ENCODE measurements at places on chromosomes 4 and X.
A peak's percentile ranks its signal among the peaks of the same experiment; 100 is the strongest.

- no peak for DNase-seq
Measured at GRCh38 chrX:28756647-28757046, 169.4 kb downstream of the IL1RAPL1 start.

DNA sequence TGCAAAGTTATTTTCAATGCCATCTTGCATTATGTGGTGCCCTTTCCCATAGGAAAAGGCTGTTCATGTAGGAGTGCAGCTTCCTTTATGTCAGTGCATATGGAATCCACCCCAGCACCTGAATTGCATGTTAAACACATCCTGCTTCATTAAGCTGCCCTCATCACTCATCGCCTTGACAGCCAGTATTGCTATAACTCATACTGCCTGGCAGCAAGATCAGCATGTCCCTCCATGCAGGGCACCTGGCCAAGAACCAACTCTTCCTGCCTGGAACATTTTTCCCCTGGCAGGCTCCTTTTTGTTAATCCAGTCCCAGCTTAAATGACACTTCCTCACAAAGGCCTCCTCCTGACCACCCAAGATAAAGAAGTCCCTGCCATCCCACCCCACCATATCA, 23.5 kb upstream of the CA5B start:
- DNase-seq: no peak

- no peak for DNase-seq
Measured at GRCh38 chrX:2690856-2691542, at the start of gene CD99. Gene CD99, plus strand, starts transcription at chrX:2691295. Its CDS starts 66 bp downstream, at chrX:2691361.

DNA sequence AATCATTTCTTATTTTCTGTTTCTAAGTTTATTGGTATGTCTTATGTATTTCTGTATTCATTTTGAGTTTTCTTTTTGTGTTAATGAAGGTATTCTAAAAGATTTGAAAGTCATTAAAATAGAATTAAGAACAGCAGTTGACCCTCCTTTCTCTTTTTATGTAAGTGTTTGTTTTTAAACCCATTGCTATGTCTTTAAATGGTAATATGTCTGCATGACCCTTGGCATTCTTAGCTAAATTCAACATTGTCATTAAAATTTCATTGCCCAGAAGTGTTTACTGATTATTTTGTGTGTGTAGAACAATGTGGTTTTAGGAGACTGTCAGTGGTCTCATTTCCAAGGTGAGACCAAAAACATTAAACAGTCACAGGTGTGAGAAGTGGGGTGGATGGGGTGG, 197.8 kb downstream of the PCDH7 start:
- DNase-seq: no peak

GRCh38 chr4:17846266-17846665, 35.5 kb downstream of the NCAPG start:
- no peak for DNase-seq

DNA sequence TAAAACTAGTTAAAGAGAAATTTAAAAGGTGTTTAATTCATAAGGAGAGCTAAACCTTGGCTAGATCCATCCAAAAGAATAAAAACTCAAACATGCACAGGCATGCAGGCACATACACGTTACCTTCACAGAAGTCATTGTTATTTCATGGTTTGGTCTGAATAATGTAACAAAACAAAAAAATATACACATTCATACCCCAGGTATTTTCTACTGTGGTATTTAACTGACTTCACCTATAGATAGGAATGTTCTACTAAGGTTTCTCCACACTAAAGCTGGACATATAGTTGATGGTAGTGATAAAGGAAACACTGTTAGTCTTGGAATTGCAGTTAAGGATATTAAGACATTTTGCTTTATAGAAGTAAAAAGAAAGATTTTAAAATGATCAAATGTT, 283.6 kb upstream of the PCDH10 start:
- no peak for DNase-seq

- DNase-seq: no peak
Measured at GRCh38 chr4:28916585-28916984, 1803.6 kb upstream of the PCDH7 start.

- no peak for DNase-seq
Measured at GRCh38 chr4:33715841-33716395, 2528.4 kb downstream of the ARAP2 start.

DNA sequence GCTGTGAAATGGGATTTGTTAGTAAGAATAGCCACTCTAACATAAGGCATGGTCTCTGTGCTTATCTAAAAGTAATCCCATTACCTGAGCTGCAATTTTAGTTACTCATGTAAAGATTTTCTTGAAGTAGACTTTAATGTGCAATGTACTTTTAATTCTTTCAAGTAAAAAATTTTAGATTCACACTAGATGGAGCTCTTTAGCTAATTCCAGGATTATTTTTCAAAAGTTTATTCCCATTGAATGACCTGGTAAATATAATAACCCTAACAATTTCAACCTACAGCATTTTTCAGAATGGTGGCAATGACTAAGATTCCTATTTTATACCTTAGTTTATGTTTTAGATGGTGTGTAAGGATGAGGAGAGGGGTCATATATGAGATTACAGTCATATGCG, 18.1 kb downstream of the USP38 start:
- no peak for DNase-seq

DNA sequence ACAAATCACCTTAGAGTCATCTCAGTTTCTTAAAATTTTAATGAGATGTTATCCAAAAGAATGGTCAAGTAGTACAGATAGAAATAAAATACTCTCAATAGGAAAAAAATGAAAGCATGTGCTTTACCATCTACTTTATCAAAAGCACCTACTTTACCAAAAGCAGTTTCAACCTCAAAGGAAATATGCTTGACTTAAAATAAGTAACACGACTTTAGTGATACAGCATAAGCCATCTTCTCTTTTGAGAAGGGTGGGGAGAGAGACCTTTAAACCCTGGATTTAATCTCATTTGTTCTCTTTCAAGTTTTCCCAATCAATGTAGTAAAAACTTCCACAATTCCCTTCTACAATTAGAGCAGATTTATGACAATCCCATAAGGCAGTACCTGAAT, 26.5 kb downstream of the OTUD4 start:
- DNase-seq: no peak

- no peak for DNase-seq
Measured at GRCh38 chr4:176274441-176274840, 5.4 kb upstream of the ASB5 start.

DNA sequence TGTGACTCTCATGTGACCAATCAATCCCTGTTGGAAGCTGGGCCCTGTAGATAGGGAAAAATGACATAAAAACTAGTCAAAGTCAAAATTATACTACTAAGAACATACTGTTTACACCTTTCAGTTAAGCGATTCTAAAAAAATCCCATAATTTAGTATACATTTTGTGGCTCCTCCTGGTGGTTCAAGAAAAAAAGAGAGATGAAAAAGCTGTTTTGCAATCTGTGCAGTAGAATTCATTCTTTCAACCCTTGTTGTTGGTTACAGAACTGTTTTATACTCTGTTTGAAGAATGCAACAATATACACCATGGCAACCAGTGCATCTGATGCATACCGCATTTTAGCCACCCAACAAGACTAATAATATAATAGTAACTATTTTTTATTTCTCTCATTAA, 66.8 kb upstream of the ANK2 start:
- DNase-seq: no peak

DNA sequence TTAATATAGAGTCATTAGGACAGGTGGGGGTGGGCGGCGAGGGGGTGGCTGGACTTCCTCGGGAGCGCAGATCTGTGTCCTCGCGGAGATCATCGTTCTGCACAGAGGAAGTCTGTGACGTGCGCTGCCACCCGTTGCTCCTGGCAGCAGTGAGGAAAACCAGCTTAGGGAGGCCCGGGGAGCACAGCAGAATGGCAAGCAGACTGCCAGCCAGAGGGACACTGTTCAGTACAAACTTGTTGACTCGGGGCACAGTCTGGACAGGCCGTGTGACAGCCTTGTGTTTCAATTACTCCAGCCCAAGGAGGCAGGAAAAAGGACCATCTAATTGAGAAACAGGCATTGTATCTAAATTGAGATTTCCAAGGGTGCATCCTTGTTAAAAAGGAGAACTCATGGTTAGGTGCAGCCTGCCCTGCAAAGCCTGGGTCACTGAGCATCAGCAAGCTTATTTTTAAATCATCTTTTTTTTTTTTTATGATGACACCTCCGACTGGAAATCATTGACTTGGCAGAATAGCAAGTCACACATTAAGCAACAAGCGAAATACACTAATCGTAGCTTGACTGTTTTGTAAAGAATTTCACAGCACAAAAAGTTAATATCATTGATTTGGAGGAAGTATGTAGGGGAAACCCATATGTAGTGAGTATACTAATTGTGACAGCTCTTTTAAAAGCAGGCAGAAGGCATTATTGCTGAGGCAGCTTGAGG, 512.0 kb upstream of the FAT1 start:
- DNase-seq: no peak

- DNase-seq: no peak
Measured at GRCh38 chr4:26179316-26179760, 141.5 kb upstream of the RBPJ start.

DNA sequence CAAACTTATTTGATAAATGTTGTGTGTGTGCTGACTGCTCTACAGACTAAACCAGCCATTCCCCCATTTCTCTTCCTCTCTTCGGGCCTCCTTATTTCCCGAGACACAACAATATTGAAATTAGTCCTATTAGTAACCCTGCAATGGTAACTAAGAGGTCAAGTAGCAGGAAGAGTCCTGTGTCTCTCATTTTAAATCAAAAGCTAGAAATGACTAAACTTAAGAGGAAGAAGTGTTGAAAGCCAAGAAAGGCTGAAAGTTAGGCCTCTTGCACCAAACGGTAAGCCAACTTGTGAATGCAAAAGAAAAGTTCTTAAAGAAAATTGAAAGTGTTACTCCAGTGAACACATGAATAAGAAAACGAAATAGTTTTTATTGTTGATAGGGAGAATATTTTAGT, 357.8 kb upstream of the SLC7A11 start:
- no peak for DNase-seq

DNA sequence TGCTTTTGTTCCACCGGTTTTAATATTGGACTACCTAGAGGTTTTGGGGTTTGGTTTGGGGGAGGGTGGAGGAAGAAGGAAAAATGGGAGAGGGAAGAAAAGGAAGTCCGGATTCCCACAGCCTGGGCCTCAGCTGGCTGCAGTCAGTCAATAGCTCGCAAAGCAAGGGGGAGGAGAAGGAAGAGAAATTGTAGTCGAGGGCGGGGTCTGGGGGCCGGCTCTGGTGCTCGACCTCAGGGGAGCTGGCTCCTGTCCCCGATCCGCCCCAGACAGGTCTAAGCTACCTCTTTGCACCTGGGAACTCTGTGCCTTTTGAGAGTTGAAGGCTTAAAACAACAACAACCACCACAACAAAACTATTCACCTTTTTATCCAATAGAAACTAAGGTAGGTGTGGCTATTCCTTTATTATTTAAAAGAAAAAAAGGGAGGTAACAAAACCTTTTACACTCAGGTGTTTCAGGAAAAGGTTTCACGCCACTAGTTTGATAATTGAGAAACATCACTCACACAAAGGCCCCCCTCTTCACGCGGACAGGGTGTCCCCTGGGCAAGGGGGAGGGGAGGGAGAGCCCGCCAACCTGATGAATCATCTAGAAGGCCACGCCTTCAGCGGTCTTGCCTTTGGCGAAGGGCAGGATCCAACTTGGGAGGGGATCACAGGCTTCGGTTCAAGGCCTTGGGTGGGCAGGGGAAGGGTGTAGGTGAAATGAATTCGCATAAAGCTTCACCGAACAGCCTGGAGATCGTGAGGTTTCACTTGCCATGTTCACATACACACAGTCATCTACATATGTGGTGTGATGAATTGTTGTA, 1.6 kb upstream of the LNX1 start:
- peak; percentile 65 for DNase-seq

- DNase-seq: no peak
Measured at GRCh38 chr4:100929758-100930157, 411.9 kb upstream of the EMCN start.

DNA sequence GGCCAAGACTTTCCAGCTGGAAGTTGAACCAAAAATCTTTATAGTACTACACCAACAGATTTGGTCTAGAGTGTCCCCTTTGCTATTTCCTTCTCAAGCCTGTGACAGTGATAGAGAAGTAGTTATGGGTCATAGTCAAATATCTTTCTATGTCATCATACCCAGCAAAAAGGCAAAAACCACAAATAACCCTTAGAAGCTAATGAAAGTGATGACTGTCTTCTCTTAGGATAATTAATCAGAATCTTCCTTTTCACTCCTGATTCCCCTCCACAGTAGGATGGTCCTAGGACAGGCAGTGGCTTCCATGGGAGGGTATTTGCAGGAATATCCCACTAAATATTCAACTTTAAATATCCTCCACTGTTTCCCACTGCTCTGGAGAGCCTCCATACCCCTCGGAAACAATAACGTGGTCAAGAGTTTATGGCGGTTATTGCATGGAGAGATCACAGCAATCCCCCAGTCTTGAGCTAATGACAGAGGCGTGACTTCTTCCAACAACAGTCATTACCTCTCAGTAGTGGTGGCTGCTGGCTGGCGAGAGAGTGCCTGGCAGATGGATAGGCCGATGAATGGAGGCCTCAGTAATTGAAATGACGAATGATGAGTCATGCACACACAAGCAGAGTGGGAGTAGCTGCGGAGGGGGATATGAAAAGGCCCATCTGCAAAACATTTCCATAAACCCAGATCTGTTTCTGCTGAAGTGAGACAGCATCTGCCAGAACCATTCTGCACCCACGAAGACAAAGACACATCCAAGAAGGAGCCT, 154.9 kb downstream of the STK32B start:
- no peak for DNase-seq

DNA sequence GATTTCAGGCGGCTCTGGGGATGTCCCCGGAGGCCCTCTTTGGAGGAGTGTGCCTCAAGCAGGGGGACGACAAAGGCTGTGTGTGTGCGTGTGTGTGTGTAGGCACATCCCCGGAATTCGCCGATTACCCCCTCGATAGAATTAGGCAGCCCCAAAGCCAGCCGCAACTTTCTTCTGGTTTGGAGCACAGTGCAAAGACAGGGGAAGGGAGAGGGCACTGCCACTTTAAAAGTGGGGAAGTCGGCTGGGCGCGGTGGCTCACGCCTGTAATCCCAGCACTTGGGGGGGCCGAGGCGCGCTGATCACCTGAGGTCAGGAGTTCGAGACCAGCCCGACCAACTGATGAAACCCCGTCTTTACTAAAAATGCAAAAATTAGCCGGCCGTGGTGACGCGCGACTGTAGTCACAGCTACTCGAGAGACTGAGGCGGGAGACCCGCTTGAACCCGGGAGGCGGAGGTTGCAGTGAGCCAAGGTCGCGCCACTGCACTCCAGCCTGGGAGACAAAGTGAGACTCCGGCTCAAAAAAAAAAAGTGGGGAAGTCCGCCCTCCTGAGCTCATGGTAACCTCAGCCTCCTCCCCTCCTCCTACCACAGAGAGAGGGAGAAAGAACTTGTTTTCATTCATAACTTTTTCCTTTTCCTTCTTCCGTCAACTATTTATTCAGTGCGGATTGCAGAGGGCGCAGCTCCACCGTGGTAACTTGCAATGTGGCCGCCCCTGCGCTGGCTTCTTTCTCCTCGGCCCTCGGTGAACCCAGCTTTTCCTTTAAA, 2.4 kb downstream of the SPRY1 start:
- DNase-seq: no peak
